Effector CD8-positive, alpha-beta T cell (primary cell): ENCODE measurements at places on chromosomes 11 and 22.

GRCh38 chr11:10641912-10642697 lies 51.5 kb downstream of the IRAG1 start:
- DNase-seq, result no peak

DNA sequence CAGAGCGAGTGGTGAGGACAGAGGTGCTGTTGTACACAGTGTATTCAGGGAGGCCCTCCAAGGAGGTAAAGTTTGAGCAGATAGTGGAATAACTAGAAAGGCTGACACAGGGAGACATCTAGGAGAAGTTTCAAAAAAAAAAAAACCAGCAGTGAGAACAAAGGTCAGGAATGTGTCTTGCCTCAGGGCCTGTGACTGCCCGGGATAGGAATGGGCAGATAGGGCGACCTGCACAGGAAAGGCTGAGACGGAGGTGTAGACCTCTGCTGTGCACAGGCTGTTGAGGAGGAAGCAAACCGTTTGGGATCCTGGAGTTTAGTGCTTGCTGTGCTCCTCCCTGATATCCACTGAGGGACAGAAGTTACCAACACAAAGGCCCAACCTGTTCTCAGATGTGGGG lies 406.5 kb upstream of the B3GAT1 start:
- no peak for DNase-seq

GRCh38 chr22:41001722-41002122 lies 50.5 kb downstream of the RBX1 start:
- DNase-seq, result no peak

DNA sequence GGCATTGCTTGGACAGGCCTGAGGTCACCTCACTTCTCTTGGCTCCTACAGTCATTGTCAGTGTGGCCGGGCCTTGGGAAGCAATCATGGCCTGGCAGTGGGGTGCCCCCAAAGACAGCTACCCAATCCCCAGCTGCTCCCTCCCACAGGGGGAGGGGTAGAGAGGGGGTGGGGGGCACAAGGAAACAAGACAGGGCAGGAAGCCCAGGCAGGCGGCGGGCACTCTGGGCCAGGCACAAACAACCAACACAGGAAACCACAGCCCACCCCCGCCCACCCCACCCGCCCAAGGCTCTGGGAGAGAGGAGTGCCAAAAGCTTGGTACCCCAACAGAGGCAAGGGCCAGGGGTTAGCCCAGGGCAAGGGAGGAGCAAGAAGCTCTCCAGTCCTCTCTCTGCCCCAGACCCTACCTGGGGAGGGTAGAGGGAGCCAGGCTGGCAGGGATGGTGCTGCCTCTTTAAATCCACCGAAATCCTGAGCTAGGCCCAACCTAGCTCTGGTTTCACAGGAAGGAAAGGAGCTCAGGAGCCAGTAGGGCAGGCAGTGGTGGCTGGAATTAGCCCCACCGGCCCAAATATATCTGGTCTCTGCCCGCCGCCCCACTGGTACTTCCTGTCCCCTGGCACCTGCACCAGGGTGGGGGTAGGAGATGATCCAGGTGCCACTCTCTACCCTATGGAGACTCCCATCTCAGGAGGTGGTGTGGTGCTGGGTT lies 12.2 kb downstream of the BCL9L start:
- DNase-seq, result peak; percentile 32

DNA sequence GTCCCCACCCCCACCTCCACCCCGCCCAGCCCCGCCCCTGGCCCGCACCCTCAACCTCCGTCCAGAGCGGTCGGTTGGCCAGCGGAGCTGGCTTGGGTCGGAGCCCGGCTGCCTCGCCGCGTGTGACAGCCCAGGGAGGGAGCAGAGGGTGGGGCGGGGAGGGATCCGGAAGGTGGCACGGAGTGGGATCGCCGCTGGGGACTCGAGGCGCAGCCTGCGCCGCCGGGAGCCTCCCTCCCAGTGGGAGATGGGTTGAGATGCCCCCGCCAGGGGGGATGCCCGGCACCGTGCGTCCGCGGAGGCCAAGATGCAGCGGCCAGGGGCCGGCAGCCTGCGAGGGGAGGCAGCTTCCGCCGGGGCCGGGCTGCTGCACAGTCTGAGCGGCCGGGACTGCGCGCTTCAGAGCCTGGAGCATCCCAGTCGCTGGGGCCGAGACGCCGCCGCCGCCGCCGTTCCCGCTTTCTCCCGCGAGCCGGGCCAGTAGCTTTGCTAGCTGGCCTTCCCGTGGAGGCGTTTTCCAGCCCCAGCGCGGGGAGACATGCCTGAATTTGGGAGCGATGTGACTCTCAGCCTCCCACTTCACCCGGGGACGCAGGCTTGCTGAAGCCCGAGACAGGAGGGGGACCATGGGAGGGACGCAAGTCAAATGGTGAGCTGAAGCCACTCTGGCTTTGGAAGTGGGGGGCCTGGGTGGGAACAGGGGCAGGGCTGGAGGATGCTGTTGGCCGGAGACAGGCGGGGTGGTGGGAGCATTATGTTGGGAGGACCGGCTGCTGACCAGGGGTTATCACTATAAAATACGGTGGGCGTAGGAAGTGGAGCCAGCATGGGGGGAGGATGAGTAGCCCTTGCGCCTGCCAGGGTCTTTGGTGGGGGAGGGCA lies 40.2 kb downstream of the DIXDC1 start:
- DNase-seq, result no peak

DNA sequence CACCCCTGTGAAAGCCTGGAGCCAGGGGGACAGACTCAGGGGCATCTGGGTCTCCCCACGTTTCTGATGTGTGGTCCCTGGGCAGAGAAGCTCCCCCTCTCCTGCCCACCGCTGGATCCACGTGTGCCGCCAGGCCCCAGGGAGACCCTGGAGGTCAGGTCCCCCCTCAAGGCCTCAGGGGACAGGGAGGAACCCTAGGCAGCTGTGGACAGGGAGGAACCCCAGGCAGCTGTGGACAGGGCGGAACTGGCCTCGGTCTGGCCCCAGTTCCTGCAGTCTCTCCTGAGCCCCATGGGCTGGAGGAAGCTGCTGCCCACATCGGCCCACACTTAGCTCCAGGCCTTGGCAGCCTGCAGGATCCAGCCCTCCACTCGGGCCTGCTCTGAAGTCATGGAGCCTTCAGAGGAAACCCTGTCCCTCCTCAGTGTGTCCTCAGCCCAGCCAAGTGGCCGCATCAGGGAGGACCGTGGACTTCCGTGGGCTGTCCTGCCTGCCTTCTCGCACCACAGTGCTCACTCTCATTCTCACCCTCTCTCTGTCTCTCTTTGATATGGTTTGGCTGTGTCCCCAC lies 127.7 kb downstream of the BRD1 start:
- no peak for DNase-seq

GRCh38 chr11:109707411-109707810 lies 285.4 kb downstream of the C11orf87 start:
- DNase-seq, result no peak

DNA sequence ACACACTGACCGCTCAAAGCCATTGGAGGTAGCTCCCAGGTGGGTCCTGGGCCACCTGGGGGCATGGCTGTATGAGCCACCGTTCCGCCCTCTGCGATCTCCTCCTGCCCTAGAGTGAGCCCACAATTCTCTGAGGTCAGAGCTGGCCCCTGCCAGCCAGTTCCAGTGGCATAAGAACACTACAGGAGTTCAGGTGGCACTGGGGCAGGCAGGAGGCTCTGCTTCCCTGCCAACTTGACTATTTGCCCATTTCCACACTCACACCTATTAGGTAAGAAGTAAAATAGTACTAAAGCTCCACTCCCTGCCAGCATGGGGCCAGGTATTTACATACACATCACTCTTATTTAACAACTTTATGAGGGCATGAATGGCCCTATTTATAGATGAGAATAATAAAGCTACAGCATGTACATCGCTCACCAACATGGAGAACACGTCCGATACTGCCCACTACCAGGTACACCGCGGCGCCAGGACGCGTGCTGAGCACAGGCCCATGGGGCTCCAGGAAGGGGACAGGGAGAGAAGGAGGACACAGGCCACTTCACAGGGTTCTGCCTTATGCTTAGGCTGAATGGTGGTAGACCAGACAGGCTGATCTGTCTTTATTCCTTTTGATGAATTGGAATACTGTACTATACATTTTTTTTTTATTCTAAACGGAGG lies 26.2 kb downstream of the PISD start:
- DNase-seq, result no peak

DNA sequence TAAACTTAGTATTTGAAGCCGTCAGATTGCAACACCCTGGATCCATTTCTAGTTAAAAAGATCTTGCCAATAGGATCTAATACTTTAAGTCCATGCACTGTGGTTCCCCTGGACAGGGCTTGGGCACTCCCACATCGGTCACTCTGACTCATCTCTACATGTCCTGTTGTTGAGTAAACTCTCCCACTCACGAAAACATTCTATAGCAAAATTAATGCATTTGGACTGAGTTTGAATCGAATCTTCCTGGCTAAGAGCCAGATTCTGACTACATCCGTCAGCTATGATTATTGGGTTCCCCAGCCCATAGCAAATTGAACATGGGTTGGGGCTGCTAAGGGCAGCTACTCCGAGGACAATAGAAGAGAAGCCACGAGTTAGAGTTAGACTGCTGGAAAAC lies 182.1 kb upstream of the SORL1-AS1 start:
- no peak for DNase-seq

DNA sequence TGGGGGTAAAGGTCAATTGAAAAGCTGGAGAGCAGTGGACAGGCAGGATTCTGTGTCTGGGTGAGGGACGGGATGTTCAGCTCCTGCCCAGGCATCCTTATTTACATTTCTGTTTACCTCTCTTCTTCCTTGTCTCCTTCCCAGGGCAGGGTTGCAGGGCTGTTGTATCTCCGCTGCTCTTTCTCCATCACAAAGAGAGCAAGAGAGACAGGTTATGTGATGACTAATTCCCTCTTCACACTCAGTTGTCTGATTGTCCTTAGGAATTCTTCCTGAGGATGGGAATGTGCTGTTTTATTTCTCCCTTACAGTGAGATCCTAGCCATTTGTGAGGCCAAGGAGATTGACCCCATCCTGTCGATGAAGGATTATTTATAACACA lies 104.9 kb downstream of the VPREB1 start:
- no peak for DNase-seq

DNA sequence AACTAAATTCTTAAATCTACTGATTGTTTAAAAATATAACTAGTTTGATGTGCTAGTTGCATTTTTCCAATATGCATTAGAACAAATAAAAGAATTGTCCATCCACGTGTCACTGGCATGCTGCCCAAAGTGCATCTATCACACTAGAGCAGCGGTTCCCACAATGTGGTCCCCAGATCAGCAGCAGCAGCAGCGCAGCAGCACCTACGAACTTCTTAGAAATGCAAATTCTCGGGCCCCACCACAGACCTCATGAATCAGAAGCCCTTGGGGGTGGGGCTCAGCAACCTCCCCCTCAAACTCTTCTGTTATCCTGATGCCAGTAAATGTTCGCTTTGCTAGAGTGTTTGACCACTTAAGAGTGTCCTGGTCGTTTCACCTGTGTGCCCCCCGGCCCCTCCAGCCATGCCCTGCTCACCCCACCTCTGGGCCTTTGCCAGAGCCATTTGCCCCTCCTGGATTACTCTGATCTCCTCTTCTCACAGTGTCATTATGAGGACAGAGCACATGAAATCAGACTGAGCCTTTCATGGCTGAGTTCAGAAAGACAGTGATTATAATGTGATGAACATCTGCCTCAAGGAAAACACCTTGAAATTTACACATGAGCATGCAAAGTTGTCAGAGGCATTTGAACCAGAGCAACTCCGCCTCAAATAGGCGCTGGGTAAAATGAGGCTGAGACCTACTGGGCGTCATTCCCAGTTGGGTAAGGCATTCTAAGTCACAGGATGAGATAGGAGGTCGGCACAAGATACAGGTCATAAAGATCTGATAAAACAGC lies 12.6 kb upstream of the VSIG10L2 start:
- no peak for DNase-seq

GRCh38 chr11:111736621-111737443 lies 29.4 kb downstream of the PPP2R1B start:
- no peak for DNase-seq

DNA sequence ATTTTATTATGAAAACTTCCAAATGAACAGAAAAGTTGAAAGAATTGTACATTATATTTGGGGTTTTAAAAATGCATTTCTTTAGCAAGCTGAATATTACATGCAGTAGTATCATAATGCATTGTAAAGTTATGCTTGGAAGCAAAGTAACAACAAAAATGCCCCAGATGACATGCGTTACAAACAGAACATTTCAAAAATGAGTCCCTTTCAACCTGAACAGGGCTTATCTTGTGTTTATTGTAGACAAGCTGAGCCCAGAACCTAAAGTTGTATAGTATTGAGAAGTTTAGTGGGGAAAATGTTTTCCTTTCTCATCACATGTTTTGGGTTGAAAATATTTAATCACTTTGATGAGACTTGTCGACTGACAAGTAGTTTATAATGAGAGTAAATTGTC lies 68.8 kb downstream of the CECR2 start:
- DNase-seq, result no peak

- DNase-seq, result no peak
Observed at GRCh38 chr11:72573072-72573854, 101.0 kb downstream of the PDE2A start.

GRCh38 chr11:120067438-120068113 lies 70.3 kb downstream of the TRIM29 start:
- DNase-seq, result no peak

DNA sequence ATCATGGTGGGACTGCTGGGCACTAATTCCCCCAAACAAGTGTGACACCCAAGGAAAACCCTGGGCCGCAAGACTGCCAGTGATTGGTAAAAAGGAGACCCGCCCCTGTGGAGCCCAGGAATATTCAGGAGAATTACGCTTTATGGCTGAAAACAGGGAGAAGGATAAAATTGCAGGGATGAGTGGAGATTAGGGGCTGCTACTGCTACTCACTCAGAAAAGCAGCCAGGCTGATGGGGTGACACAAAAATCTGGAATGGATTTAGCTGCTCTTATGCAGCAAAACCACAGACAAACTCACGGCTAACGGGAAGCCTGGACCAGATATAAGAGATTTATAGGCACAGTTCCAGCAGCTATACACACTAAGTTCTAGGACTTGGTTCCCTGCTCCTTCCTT lies 4.4 kb upstream of the FBXO3 start:
- DNase-seq, result no peak

DNA sequence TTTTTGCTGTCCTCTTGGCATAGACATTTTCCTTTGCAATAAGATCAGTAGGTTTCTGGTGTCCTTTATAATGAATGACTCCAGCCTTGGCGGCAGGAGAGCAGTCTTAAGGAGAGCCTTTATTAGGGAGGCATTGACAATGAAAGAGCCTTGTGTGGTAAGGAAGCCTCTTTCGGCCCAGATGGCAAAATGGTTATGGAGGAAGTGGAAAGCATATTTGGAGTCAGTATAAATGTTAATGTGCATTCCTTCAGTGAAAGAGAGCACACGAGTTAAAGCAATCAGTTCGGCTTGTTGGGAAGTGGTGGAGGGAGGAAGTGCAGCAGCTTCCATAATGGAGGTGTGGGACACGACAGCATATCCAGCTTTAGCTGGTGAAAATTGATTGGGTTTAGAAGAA lies 18.1 kb upstream of the ANO1 start:
- no peak for DNase-seq

- no peak for DNase-seq
Observed at GRCh38 chr11:61712314-61712713, 32.1 kb downstream of the DAGLA start.

DNA sequence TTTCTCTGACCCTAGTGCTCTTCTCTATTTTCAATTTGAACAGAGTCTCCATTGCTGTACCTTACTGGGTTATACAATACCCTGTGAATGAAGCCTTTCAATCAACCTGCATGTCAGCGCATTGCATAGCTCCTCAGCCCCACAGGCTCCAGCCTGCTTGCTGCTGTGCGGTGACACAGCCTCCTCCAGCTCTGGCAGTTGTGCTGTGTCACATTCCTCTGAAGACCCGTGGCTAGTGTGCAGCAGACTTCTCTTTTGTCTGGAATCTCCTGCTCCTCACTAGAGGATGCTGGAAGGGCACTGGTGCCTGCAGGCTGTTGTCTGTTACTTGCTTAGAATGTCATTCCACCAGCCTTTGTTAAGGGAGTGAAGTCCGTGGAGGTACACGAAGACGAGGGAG lies 390.1 kb upstream of the B3GAT1 start:
- no peak for DNase-seq
